Smooth muscle cell of bladder (primary cell): ENCODE measurements at places on chromosomes 12 and 14. TPM values are rescaled to one million over a fixed set of nuclear protein-coding genes. Genes with fewer than 3 reads are reported as not detected.

EFS gene
- 1.5 and 3.1 TPM in 2 replicates for total RNA-seq

CD163L1 gene
- total RNA-seq = 0.09 and 0.28 TPM in 2 replicates

TTC6 gene
- under 0.01 TPM in 1 of 2 replicates, not detected in the other for total RNA-seq

CLEC7A gene
- total RNA-seq = 0.14 TPM in 1 of 2 replicates, not detected in the other

ESRRB gene
- total RNA-seq = not detected in 2 replicates

RFX4 gene
- not detected in 2 replicates for total RNA-seq

PMEL gene
- 0.28 and 0.71 TPM in 2 replicates for total RNA-seq

ABHD12B gene
- total RNA-seq = under 0.01 TPM in 1 of 2 replicates, not detected in the other

IL31 gene
- not detected in 2 replicates for total RNA-seq

LTB4R gene
- 0.71 and 1.9 TPM in 2 replicates for total RNA-seq

KRT5 gene
- 1.3 and 2.3 TPM in 2 replicates for total RNA-seq

KRT79 gene
- total RNA-seq = not detected in 2 replicates

TDRD9 gene
- total RNA-seq = 0.37 and 0.57 TPM in 2 replicates

LIN7A gene
- total RNA-seq = 7.0 and 12.7 TPM in 2 replicates

NFE2 gene
- total RNA-seq = 0.18 and 0.28 TPM in 2 replicates

ACTR6 gene
- 14.2 and 15.4 TPM in 2 replicates for total RNA-seq

FOXA1 gene
- total RNA-seq = 0.09 TPM in 1 of 2 replicates, not detected in the other

SAMD15 gene
- total RNA-seq = 3.1 TPM in 2 replicates

CYP27B1 gene
- 0.14 and 0.28 TPM in 2 replicates for total RNA-seq

SDR9C7 gene
- total RNA-seq = under 0.01 TPM in 1 of 2 replicates, not detected in the other

FOXG1 gene
- total RNA-seq = under 0.01 TPM in 2 replicates

TAS2R13 gene
- total RNA-seq = 0.65 and 0.85 TPM in 2 replicates

RCOR1 gene
- 7.4 and 8.5 TPM in 2 replicates for total RNA-seq

HNF1A gene
- total RNA-seq = 0.09 TPM in 1 of 2 replicates, not detected in the other

PRPH gene
- 0.28 and 0.46 TPM in 2 replicates for total RNA-seq

EDDM3A gene
- total RNA-seq = not detected in 2 replicates

GRIN2B gene
- under 0.01 and 0.14 TPM in 2 replicates for total RNA-seq

ASCL1 gene
- not detected in 2 replicates for total RNA-seq

TMEM253 gene
- not detected in 2 replicates for total RNA-seq

ESYT1 gene
- total RNA-seq = 163 and 185 TPM in 2 replicates

BEGAIN gene
- 0.18 TPM in 1 of 2 replicates, not detected in the other for total RNA-seq

KRT83 gene
- total RNA-seq = 0.14 TPM in 1 of 2 replicates, not detected in the other

SPRYD3 gene
- total RNA-seq = 17.2 and 31.2 TPM in 2 replicates

SAMD4A gene
- 17.2 and 19.0 TPM in 2 replicates for total RNA-seq

ATF7IP gene
- total RNA-seq = 12.9 and 15.8 TPM in 2 replicates

SLC6A12 gene
- under 0.01 TPM in 1 of 2 replicates, not detected in the other for total RNA-seq

CEBPE gene
- total RNA-seq = not detected in 2 replicates

PTPRR gene
- under 0.01 and 0.09 TPM in 2 replicates for total RNA-seq

ATP2A2 gene
- total RNA-seq = 114 and 157 TPM in 2 replicates

ELK3 gene
- 6.1 and 6.7 TPM in 2 replicates for total RNA-seq

IL22 gene
- total RNA-seq = not detected in 2 replicates

OASL gene
- 0.09 and 0.57 TPM in 2 replicates for total RNA-seq

RTL1 gene
- total RNA-seq = not detected in 2 replicates

LRRC10 gene
- under 0.01 TPM in 1 of 2 replicates, not detected in the other for total RNA-seq

TMEM63C gene
- total RNA-seq = 0.65 and 0.71 TPM in 2 replicates

SCNN1A gene
- under 0.01 and 0.37 TPM in 2 replicates for total RNA-seq

FGF6 gene
- not detected in 2 replicates for total RNA-seq

KRT6B gene
- total RNA-seq = 0.14 and 0.18 TPM in 2 replicates

CNTN1 gene
- total RNA-seq = 0.28 and 0.65 TPM in 2 replicates

AKAP5 gene
- total RNA-seq = 0.74 and 1.1 TPM in 2 replicates

TMEM229B gene
- 0.57 and 1.0 TPM in 2 replicates for total RNA-seq

PITPNM2 gene
- 3.5 and 4.6 TPM in 2 replicates for total RNA-seq

ANKRD33 gene
- 0.09 TPM in 1 of 2 replicates, not detected in the other for total RNA-seq

LRRC43 gene
- total RNA-seq = 1.00 and 2.6 TPM in 2 replicates
